ENCODE measurements at places on chromosomes 7 and 10. TPM values are rescaled to one million over a fixed set of nuclear protein-coding genes. Genes with fewer than 3 reads are reported as not detected.

DNA sequence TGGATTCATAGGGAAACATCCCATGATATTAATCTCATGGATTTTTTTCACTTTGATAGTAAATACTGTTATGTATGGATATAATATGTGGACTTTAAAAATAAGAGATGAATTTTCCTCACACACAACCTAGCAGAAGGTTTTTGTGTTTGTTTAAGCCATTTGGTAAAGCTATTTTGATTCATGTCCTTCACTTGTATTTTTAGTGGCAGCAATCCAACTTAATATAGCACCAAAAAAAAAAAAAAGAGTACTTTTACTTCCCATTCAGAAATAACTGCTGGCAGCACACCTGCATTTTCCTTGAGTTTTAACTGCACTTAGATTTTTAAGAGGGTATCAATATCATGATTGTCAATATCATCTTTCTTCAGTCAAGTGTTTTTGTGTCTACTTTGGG lies 60.0 kb downstream of the MCMBP start:
- DNase-seq: no peak

DNA sequence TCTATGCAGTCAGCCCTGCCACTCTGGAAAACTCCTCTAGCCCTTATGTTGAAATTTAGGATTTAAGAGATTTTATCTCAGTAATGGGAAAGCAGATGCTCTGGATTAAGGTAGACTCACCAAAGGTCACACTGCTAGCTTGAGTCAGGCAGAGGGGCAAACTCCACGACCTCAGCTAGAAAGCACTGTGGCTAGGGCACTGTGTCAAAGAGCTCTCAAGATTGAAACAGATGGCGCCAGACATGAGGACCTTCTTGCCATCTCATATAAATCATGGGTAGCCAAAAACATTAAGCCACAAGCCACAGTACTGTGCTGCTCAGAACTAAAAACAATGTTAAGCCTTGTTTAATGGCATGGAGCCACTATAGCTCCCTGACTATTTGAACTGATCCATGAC lies 188.7 kb downstream of the DNAJC1 start:
- no peak for DNase-seq

- no peak for DNase-seq
Observed at GRCh38 chr10:26799342-26799741, 61.4 kb downstream of the ABI1 start.

GRCh38 chr10:124943301-124944092 lies 1.6 kb downstream of the ZRANB1 start:
- DNase-seq: no peak

GRCh38 chr7:69630292-69630691 lies 32.0 kb downstream of the AUTS2 start:
- DNase-seq: no peak

Gene OR2F1
- total RNA-seq: not detected
